ENCODE measurements at places on chromosomes 16 and 17. TPM values are rescaled to one million over a fixed set of nuclear protein-coding genes. Genes with fewer than 3 reads are reported as not detected.

The NMRAL1 gene
- total RNA-seq: 55.0 TPM

The FGF11 gene
- 2.1 TPM for total RNA-seq

The AXIN2 gene
- 3.9 TPM for total RNA-seq

The OR2C1 gene
- not detected for total RNA-seq

The TUFM gene
- 221 TPM for total RNA-seq

The ORC6 gene
- 48.6 TPM for total RNA-seq

The KRTAP2-2 gene
- not detected for total RNA-seq

The FBXW10 gene
- not detected for total RNA-seq

The TRIM65 gene
- 27.5 TPM for total RNA-seq

The TNFRSF17 gene
- not detected for total RNA-seq

The CDH5 gene
- not detected for total RNA-seq

The NOS2 gene
- 0.07 TPM for total RNA-seq

The RND2 gene
- 0.07 TPM for total RNA-seq

The SRL gene
- not detected for total RNA-seq

The SKAP1 gene
- total RNA-seq: 77.6 TPM

The CACNG1 gene
- not detected for total RNA-seq

The CCDC47 gene
- total RNA-seq: 60.5 TPM

The CCL4 gene
- total RNA-seq: 966 TPM

The PPP1R1B gene
- not detected for total RNA-seq

The SCN4A gene
- 0.75 TPM for total RNA-seq

The SMG6 gene
- total RNA-seq: 17.2 TPM

The EMC6 gene
- 55.4 TPM for total RNA-seq

The RNF43 gene
- total RNA-seq: 0.39 TPM

The PDPK1 gene
- 42.5 TPM for total RNA-seq

The CHST4 gene
- not detected for total RNA-seq

The AARS1 gene
- 165 TPM for total RNA-seq

The GAS2L2 gene
- total RNA-seq: not detected

The TEX19 gene
- total RNA-seq: not detected

The UNC45B gene
- 0.05 TPM for total RNA-seq

The FAM171A2 gene
- 0.19 TPM for total RNA-seq

The KIFC3 gene
- 1.3 TPM for total RNA-seq

The INCA1 gene
- total RNA-seq: 0.40 TPM

The LRRC46 gene
- total RNA-seq: 0.59 TPM

The NPB gene
- not detected for total RNA-seq

The SLC16A5 gene
- 7.7 TPM for total RNA-seq

The MKS1 gene
- 27.3 TPM for total RNA-seq

The PYDC1 gene
- not detected for total RNA-seq

The MMP25 gene
- 2.2 TPM for total RNA-seq

The LAT gene
- 250 TPM for total RNA-seq

The EFCAB5 gene
- 0.48 TPM for total RNA-seq

The ZNF597 gene
- total RNA-seq: 2.1 TPM

The SYNGR3 gene
- total RNA-seq: 11.9 TPM

The CCR7 gene
- 137 TPM for total RNA-seq

The GDPD1 gene
- total RNA-seq: 3.5 TPM

The C17orf50 gene
- total RNA-seq: not detected

The TNK1 gene
- 3.7 TPM for total RNA-seq

Measured in activated CD4-positive, alpha-beta memory T cell treated with anti-CD3 and anti-CD28 coated beads for 36 hours (primary cell).